ENCODE measurements at places on chromosomes 7 and 10.

- no peak for DNase-seq
Observed at GRCh38 chr10:69703256-69703655, 73.2 kb downstream of the FAM241B start.

DNA sequence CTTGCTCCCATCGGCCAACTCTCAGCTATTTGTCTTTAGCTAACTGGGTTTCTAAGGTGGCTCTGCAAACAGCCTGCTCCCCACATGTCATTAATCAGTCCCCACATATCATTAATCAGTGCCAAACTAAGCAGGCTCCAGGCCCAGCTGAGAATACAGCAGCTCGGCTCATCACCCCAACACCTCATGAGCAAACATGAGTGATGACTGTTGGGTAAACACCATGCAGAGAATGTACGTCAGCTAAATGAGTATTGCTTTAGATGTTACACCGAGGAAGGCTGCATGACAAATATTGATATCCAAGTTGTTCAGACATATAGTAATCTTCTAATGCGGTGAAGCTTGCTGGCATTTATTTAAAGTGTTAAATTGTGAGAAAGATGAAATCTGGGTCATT is 187.5 kb upstream of the AOAH start:
- DNase-seq, result no peak

DNA sequence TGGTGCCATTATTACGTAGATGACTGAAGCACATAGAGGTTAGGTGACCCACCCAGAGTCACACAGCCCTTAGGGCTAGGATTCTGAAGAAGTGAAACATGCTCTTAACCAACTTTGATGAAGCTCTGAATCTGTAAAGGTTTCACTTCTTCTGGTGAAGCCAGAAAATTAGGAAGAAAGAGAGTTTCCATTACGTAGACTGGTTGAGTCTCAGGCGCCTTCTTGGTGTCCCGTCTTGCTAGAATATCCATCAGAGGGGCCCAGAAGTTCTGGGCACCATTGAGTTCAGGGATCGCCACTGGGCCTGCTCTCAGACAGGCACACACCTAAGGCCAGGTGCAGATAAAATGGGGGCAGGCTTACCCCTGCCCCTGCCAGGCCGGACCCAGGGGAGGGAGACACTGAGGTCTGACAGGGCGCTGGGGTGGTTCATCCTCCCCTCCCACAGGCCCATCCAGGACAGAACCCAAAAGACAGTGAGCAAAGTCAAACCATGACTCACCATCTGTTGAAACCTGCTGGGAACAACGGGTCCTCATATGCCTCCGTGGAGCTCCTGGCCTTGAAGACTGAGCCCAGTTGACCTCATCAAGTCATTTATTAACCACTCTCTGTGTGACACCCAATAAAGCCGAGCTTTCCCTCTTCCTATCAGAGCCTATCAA is 33.2 kb downstream of the DRGX start:
- no peak for DNase-seq

GRCh38 chr10:116970050-116970449 is 34.9 kb downstream of the SHTN1 start:
- DNase-seq, result no peak

DNA sequence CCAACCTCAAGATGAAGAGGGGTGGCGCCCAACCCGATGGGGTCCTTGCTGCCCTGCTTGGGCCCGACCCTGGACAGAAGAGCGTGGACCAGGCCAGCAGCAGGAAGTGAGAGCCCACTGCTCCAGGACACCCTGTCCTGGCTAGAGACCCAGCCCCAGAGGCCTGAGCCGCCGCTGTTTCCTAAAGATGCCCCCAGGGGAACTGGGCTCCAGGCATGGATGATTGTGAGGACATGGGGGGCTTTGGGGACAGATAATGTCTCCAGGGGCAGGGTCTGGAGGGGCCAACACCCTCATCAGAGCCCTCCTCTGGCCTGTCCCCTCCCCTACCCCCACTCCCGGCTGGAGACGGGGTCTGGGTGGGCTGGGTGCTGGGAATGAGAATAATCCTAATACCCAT is 71.7 kb downstream of the MYL10 start:
- no peak for DNase-seq

GRCh38 chr7:27992097-27992496 is 188.5 kb downstream of the JAZF1 start:
- DNase-seq, result peak; percentile 31

DNA sequence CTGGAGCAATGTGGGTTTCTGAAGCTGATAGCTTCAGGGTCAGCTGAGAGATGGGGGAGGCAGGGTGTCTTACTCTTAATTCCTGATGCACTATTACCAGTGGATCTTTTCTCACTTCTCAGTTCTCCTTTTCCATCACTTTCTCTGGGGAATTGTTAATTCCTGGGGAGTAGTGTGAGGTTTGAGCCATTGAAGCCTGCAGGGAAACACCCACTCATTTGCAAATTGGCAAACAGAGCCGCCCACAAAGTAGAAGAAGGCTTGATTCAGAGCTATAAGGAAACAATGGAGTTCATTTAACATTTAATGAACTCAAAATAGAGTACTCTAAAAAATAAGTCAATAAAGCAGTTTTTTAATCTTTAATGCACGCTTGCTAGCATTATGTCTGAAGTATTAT is 4.3 kb upstream of the TECTB start:
- DNase-seq, result no peak

DNA sequence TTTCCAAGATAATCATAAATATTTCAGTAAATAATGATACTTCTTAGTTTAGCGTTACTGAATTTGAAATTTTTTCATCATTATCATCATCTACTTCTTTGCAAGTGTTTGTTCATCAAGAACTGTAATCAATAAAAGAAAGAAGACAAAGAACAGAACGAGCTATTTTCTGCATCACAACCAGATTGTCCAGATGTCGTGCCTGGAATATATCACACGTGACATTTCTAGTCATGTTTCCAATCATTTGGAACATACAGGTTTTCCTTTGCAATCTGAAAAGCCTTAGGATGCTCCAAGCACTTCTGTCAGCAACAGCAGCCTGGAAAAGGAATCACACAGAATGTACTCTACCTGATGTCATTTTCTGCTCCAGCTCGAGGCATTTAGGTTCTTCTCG is 107.4 kb downstream of the FAM107B start:
- no peak for DNase-seq

DNA sequence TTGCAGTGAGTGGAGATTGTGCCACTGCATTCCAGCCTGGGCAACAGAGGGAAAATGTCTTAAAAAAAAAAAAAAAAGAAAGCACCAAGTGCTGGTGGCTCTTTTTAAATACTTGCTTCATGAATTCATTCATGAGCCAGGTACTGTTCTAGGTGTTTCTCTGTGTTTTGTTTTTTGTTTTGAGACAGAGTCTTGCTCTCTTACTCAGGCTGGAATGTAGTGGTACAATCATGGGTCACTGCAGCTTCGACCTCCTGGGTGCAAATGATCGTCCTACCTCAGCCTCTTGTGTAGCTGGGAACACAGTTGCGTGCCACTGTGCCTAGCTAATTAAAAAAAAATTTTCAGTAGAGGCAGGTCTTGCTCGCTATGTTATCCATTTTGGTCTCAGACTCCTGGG is 5.3 kb downstream of the STOX1 start:
- DNase-seq, result no peak

GRCh38 chr10:44640429-44640828 is 255.5 kb upstream of the CXCL12 start:
- DNase-seq, result no peak

GRCh38 chr7:756928-757560 is 30.0 kb upstream of the PRKAR1B start:
- DNase-seq, result no peak

GRCh38 chr10:50512743-50513416 is 110.9 kb downstream of the SGMS1 start:
- DNase-seq, result no peak

DNA sequence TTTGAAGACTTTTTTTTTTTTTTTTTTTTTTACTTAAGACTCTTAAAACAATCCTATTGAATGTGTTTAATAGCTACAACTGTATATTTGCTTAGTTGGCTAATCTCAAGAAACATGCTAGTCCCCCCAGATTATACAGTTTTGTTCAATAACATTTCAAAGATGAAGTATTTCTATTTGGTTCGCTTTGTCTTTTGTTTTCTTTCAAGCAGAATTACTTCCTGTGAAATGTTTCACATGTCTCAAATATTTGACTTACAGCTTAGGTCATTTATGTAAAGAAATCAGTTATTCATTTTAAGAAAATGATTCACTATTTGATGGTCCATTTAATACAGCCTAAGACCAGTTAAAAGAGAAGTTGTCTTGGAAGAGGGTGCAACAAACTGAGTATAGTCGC is 12.8 kb upstream of the LAMB1 start:
- DNase-seq, result no peak

- DNase-seq, result no peak
Observed at GRCh38 chr7:32066441-32066840, 3.8 kb downstream of the PDE1C start.

DNA sequence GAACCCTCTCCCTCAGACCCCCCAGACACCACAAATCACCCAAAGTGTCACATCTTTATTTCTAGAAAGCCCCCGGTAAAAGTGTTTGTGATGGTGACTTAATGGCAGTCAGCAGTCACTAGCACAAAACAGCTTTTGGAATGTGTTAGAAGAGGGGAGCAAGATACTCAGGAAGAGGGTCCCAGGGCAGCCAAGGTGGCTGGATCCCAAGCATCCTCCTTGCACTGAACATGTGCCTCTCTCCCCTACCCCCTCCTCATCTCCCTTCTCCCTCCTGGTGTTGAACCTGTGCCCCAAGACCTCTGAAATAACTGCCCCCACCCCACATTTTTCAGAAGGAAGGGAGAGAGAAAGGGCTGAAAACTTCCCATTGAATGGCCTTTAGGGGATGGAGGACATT is 37.8 kb upstream of the MXI1 start:
- no peak for DNase-seq

DNA sequence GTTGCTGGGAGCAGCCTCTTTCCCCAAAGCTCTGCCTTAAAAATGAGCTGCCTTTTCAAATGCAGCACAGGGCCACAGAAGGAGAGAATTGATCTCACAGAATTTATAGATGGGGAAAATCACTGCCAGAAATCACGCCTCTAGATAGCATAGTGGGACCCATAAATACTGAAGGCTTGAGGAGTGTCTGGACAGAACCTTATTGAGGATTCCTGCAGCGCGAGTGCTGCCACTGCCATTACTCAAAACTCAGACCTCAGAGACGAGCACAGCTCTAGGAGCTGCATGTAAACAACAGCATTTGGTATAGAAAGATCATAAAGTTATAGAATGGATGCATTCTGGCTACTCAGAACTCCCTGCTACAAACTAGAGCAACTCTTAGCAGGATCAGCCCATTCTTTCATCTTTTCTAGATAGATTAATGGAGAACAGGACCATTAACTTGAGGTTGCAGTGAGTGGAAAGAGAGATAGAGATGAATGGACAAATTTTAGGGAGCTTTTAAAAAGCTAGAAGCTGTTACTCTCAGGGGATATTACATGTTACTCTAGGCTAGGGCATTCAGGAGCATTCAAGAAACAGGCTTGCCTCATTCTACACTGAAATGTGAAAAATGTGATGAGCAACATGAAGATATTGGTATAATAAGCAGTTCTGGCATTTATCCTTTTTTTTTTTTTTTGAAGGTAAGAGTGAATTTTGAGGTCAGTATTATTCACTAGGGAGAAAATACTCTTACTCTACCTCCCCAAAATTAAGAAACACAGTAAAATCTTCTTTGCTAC is 267.2 kb upstream of the SLC26A5 start:
- DNase-seq, result no peak

GRCh38 chr7:96686305-96686704 is 23.3 kb downstream of the SEM1 start:
- no peak for DNase-seq

DNA sequence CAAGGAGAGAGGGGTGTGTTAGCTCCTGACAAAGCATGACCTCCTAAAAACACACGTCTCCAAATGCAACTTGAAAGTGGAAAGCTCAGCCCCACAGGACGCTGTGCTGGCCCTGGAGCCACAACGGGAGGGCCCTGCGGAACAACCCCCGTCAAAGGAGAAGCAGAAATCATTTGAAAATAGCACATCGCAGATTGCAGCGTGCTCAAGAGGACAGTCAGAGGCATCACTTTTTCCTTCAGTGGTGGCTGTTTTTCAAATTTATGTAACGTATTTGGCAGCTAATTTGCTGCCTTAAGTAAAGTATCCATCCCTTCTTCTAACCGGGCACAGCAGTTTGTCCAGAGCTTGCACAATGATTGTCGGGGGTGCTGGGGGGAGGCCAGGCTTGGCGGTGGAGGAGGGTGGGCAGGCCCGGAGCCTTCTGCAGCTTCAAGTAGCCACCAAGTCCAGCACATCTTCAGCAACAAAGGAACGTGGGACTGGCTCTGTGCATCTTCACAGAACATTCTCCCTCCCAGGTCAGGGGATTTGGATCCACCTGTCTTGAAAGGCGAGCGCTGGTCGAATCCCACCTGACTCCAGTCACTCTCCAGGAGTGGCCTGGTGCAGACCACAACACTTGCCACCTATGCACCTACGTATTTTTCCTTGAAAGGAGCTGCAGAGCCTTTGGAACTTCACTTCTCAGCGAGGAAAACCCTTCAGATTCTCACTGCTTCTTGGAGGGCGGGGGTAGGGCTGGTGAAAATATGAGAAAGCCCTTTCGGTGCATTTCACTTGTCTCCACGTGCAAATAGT is 346.3 kb downstream of the DNAJB6 start:
- no peak for DNase-seq

DNA sequence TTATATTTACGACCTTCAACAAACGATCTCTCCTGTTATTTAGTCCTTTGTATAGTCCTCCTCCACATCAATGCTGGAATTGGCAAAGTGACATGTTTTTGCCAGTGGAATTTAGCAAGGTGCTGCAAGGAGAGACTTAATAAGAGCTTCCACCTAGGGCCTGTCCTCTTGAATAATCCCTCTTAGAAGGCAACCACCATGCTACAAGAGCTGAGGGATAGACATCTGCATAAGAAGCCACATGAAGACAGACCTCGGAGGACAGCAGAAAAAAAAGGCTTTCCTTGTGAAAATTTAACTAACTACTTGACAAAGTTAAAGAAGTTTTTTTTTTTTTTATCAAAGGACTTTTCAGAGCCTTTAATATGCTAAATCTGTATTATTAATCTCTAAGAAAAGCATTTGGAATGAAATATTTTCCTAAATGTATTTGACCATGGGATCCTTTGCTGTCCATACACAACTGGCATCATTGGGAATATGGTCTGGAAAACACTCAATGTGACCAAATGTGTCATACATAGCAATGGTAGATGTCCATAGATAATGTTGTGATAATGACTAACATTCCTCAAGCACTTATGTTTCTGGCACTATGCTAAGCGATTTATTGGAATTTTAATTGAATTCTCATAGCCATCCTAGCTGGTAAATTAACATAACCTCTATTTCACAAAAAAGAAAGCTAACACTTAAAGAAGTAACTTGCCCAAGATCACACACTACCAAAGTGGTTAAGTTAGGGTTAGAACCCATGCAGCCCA is 13.2 kb downstream of the HYCC1 start:
- no peak for DNase-seq

GRCh38 chr10:99450624-99451498 is 20.4 kb upstream of the GOT1 start:
- DNase-seq, result no peak
